ENCODE measurements at places on chromosomes 1 and 21.

DNA sequence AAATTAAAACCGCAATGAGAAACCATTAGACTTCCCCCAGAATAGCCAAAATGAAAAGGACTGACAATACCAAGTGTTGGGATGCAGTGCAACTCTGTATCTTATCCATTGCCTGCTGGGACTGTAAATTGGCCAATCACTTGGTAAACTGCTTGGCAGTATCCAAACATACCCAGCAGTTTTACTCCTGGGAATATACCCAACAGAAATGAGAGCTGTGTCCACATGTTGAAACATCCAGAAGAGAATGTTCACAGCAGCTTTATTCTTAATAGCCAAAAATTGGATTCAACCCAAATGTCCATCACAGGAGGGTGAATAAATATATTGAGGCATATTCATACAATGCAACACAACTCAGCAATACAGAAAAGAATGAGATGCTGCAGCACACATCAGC lies 13.7 kb upstream of the FAM20B start:
- no peak for DNase-seq

DNA sequence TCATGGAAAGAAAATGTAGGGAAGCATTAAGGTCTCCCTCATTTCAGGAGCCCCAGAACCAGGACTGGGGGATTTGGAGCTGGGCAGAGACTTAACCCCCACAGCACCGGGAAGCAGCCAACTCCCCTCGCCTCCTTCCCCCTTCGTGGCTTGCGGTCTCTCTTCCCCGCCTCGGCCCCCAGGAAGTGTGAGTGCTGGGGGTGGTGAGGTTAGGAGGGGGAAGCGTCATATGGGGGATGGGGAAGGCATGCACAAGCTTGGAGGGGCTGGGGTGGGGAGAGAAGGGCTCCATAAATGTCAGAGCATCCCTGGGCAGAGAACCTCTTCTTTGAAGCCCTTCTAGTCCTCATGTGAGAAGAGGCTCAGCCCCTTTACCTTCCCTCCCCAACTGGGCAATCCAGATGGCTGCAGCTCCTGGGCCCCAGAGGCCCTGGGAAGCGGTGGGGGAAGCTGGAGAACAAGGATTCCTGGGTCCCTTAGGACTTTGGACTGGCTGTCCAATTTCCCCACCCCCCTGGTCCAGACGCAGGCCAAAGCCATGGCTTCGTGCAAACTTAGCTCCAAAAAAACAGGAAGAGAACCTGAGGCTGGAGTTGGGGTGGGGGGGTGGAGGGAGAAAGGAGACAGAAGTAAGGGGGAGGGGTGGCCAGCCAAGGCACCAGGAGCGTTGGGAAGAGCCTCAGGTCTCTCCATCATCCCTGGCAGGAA lies 7.8 kb downstream of the ZBTB7B start:
- no peak for DNase-seq

DNA sequence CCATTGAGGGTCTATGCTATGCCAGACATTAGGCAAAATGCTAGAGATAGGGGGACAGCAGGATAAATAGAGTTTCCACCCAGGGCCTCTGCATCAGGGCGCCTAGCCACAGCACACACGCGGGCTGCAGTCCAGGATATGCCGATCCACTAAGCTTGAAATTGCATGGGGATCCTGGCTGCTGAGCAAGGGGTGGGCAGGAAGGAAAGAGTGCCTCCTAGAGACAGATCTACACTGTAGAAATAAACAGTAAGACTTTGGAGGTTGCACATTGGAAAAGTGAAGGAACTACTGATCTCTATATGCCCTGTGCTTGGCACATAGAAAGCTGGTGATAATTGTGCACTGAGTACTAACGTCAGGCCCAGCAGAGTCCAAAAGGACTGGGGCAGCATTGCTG lies 411.1 kb downstream of the PRDM2 start:
- no peak for DNase-seq

- DNase-seq, result no peak
Observed at GRCh38 chr1:66302815-66303214, 231.1 kb upstream of the SGIP1 start.

DNA sequence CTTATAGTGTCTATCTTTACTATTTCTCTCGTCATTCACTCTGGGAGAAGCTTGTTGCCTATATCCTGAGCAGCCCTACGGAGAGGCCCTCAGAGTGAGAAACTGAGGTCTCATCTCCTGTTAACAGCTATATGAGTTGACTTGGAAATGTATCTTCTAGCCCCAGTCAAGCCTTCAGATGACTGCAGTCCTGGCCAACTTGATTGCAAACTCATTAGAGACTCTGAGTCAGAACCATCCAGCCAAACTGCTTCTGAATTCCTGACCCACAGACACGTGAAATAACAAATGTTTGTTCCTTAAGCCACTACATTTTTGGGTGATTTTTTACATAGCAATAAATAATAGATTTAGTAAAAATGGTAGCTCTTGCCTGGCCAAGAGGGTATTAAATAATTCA lies 3.9 kb upstream of the ZBED6 start:
- DNase-seq, result no peak

GRCh38 chr1:110005971-110006370 lies 21.4 kb downstream of the AHCYL1 start:
- no peak for DNase-seq

DNA sequence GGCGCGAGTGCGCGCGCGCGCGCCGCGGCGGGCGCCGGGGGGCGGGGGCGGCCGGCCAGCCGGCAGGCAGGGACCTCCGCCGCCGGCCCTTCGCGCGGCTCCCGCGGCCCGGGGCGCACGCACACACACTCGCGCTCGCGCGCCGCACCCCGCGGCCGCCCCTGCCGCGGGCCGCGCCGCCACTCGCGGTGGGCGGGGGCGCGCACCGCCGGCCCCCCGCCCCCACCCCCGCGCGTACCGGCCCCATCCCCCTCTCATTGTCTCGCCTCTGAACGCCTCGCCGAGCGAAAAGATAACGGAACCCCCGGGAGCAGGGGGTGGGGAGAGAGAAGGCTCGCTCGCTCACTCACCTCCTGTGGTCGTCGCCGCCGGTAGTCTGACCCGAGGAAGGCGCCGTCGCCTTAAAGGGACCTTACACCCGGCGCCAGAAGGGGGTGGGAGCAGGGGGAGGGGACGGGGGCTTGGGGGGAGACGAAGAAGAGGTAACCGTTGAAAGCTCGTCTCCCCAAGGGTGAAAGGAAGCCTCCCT lies 428 bp downstream of the POGZ start:
- DNase-seq, result no peak

DNA sequence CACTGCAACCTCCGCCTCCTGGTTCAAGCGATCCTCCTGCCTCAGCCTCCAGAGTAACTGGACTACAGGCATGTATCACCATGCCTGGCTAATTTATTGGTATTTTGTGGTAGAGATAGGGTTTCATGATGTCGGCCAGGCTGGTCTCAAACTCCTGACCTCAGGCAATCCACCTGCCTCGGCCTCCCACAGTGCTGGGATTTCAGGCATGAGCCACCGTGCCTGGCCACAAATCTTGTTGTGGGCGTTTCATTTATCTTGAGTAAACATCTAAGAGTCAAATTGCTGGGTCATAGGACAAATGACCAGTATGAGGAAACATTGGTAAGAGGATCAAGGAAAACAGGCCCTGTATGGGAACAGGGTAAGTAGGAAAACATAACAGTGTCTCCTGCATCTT lies 17.9 kb downstream of the TMEM200B start:
- no peak for DNase-seq

- DNase-seq, result no peak
Observed at GRCh38 chr1:77416692-77417450, 135.1 kb downstream of the AK5 start.

DNA sequence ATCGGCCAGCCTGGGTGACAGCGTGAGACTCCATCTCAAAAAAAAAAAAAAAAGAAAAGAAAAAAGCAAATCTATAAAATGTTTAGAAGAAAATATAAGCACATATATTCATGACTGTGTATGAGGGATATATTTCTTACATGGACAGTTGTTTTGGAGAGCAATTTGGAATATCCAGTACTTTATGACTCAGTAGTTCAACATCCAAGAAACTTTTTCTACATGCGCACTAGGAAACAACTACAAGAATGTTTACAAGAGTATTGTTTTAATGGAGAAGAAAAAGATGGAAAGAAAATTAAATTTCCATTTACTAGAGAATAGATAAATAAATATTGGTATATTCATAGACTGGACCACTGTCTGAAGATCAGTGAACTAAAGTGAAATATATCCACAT lies 77.5 kb downstream of the MAST2 start:
- DNase-seq, result no peak

GRCh38 chr1:15719381-15720120 lies 16.5 kb upstream of the SLC25A34 start:
- DNase-seq, result no peak

Data from esophagus squamous epithelium (tissue), 5 donors.